KBM-7 (cell line): ENCODE measurements at places on chromosomes 2 and 18.
A peak's percentile ranks its signal among the peaks of the same experiment; 100 is the strongest.

- no peak for DNase-seq
Measured at GRCh38 chr2:195687320-195688086, 30.5 kb downstream of the SLC39A10 start.

DNA sequence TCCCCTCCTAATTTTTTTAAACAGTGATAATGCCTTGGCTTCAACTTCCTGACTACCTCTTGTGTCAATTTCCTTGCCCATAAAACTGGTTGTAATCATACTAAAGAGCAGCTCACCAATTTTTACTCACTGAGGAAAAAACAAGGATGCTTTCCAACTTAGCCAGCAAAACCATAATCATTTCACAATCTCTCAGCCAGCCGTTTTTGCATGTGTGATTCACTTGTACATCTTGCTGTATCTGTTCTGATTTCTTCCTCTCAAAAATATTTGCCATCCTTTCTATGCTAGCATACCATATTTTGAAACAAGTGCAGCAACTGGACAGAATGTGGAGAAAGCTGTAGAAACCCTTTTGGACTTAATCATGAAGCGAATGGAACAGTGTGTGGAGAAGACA, 60.7 kb downstream of the RAB27B start:
- DNase-seq: no peak

DNA sequence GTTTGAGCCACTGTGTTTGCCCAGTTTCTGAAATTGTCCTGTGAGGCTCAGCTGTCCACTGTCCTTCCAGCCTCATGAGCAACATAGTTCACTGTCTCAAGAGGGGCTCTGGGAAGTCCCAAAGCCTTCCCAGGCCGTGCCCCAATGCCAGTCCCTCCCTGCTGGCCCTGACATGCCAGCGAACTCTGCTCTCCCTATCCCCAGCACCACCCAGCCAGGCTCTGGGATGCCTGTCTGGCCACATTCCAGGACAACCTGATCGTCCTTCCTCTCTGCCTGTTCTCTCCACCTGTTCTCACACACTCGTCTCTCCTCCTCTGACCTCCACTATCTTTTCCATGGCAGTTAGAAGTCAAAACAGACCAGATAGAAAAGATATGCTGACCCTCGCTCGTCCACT, 278.0 kb upstream of the ID2 start:
- DNase-seq: no peak

DNA sequence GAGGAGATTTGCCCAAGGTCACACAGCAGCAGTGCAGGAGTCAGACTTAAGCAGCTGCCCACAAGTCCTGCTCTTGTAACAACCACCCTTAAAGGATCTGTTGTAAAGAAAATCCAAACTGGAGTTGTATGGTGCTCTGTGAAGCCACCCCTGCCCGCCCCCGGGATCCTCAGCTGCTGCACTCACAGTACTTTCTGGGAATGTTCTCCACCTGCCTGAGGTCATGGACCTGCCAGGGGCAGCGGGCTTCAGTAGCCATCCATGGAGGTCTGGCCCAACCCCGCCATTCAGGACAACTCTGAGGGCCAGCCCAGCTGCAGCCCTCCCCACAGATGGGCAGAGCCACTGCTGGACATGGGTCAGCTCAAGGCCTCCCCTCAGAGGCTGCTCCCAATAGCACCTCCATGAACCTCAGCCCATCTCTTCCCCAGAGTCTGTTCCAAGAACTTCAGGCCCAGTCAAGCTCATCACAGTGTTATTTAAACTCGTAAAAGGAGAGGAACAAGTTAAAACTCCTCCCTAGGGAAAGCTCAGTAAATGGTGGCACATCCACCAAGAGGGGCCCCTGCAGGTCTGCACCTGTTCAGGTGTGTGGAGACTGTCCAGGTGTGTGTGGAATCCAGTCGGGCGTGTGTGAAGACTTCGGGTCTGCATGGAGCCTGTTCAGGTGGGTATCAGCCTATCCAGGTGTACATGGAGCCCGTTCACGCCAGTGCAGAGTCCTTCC, 39.4 kb upstream of the GPC1 start:
- no peak for DNase-seq

GRCh38 chr2:24477229-24477628, 13.8 kb upstream of the NCOA1 start:
- DNase-seq: no peak

- no peak for DNase-seq
Measured at GRCh38 chr2:49840428-49840975, 686.2 kb upstream of the FSHR start.

DNA sequence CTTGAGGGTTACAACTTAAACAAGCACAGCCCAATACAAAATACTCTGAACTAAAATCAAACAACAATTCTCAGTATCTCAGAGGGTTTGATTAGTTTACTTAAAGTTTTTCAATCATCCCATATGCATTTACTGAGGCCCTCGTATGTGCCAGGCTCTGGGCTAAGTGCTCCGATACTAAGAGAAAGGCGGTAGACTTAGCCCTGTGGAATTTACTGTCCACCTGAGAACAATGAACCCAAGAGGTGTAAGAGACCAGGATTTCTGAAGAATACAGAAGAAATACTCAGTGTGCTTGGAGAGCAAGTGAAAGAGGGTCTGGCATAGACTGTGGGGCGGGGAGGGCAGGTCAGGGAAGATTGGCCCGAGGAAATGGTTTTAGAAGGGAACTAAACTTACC, 25.1 kb upstream of the SCYGR1 start:
- DNase-seq: no peak

- DNase-seq: peak; percentile 93
Measured at GRCh38 chr2:216619411-216620393, 13.5 kb upstream of the IGFBP2 start.
